ENCODE measurements at places on chromosomes 7 and 10. TPM values are rescaled to one million over a fixed set of nuclear protein-coding genes. Genes with fewer than 3 reads are reported as not detected.

OR9A2 gene
- 0.50 TPM for total RNA-seq

TMEM236 gene
- 0.50 TPM for total RNA-seq

CFAP69 gene
- total RNA-seq = 10.9 TPM

PRF1 gene
- 0.40 TPM for total RNA-seq

ADAM12 gene
- total RNA-seq = 81.5 TPM

ASAH2 gene
- total RNA-seq = 3.5 TPM

TWIST1 gene
- 6.5 TPM for total RNA-seq

CAMK1D gene
- 29.6 TPM for total RNA-seq

SAP25 gene
- total RNA-seq = 1.9 TPM

IMMP2L gene
- 17.9 TPM for total RNA-seq

NKX2-3 gene
- total RNA-seq = not detected

MOSPD3 gene
- 15.2 TPM for total RNA-seq

CFAP46 gene
- 14.3 TPM for total RNA-seq

EPHB6 gene
- total RNA-seq = 20.3 TPM

OPN1SW gene
- total RNA-seq = 0.28 TPM

ADRB1 gene
- total RNA-seq = 2.9 TPM

RBM20 gene
- total RNA-seq = 2.0 TPM

All from spinal cord (tissue), 10 donors.